ENCODE measurements at places on chromosomes 6 and 20.

- no peak for DNase-seq
These were observed 119.9 kb upstream of the TRAF3IP2 start for GRCh38 chr6:111725446-111726112.

DNA sequence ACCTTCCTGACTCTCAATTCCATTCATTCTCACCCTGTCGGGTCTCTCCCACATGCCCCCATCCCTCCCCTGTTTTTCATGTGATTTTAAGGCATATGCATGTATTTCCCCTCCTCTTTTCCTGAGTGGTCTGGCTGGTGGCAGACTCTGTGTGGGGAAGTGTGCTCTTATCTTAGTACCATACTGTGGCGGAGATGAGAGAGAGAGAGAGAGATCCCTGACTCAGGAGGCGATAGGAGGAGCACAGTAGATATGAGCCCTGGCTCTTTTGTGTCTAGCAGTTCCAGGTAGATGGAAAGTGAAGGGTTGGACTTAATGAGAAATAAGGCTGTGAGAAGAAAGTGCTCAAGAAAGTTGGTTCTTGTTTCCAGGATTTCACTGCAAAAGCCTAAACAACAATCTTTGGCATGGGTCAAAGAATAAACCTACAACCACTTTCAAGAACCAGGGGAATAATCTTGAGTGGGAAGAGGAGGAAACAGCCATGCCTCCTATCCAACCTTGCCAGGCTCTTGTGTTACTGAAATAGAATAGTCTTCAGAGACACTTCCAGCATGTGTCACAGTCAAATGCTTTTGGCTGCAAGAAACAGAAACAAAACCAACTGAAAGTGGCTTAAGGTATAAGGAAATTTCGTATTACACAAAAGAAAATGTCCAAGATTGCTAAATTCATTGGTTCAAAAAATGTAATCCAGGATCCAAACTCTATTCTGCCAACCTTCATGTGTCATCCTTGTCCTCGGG lies 123.8 kb upstream of the MYLIP start:
- no peak for DNase-seq

DNA sequence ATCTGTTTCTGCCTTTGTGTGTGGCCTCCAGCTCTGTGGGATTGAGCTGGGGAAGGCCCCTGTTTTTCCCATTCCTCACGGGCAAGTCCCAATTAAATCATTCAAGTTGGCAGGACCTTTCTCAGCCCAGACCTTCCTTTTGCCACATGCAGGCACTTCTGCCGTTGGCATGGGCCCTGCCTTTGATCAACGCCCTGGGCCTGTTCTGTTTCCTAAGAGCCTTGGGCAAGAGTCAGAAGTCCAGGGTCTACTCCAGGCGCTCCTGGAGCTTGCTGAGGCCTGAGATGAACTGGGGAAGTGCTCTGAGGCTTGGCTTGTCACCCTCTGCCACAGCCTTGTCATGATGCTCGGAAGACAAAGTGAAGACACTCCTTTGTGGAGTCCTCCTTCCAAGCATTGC lies 7.1 kb downstream of the IP6K3 start:
- no peak for DNase-seq

DNA sequence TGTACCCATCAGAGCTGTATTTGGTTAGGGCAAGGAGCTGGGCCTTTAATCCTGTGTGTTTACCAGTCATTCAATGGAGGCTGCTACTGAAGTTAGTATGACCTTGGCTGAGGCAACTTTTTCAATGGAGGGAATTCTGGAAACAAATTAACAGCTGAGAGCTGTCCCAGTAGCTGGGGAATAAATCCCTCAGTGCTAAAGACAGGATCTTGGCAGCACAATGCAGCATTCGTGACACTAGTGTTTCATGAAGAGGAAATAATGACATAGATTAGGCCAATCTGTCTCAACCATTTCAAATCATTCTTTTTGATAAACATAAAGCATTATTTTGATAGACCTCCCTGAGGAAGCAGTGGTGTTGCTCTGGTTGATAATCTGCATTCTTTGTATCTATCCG lies 42.9 kb downstream of the GRM1 start:
- DNase-seq, result no peak

GRCh38 chr6:31441365-31442267 lies 38.2 kb downstream of the MICA start:
- DNase-seq, result peak; percentile 81
